ENCODE measurements at places on chromosomes 16 and 17.

DNA sequence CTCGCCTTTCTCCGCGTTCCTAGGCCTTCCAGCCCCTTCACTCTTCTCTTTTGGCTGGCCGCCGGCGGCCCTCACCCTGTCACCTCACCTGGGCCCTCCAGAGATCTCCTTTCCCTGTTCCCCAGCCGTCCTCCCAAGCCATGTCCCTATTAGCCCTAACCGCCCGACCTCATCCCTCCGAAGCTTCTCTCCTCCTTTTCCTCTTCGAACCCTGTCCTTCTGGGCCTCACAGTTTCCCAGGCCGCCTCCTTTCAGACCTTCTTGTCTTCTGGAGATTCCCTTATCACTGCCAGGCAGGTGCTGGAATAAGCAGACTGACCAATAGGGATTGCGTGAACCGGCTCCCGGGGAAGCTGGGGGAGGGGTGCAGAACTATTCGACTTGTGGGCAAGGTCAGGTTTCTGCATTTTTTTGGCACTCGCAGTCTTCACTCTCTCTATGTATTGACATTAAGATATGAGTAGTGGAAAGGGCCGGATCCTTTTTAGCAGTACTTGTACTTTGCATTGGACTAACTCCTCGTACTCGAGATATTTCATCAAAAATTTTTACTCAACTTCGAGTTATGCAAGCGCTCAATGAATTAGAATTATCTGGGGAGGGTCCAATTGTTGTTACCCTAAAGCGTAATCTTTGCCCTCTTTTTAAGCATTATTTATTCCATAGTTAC lies 690 bp downstream of the RHOT1 start:
- peak; percentile 30 for DNase-seq

GRCh38 chr16:81316176-81316496 lies 1.4 kb downstream of the GAN start:
- no peak for DNase-seq

DNA sequence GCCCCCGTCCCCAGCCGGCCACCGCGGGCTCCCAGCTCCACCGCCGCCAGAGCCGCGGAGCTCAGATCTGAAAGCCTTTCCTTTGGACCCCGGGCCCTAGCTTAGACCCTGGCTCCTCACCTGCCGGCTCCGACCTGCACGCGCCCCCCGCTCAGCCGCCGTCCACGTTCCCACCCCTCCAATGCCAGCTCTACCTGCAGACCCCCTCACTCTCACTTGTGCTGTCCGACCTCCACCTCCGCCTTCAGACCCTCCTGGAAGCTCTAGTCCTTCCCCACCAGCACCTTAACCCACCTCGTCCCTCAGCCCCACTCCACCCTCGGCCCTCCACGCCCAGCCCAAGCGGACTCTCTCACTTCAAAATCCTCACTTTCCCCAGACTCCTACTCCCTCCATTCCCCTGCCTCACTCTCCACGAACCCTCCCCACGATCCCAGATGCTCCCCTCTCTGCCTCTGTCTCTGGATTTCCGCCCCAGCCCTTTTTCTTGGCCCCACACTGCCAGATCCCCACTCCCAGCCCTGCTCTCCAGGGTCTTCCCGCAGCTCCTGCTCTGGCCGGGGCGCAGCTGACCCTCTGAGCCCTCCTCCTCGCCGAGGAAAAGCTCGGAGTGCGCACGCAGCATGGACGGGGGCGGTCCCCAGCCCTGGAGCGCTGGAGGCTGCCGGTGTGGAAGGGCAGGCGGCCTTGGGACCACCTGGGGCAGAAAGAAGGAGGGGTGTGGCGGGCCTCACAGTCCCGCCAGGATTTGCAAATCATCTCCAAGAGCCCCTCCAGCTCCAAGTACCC lies at the start of gene TMEM114:
Gene TMEM114, minus strand, starts transcription at position 612 of the 789 bp plus-strand sequence. CDS start 673 bp downstream, outside the sequence.
- no peak for DNase-seq

- DNase-seq, result no peak
Measured at GRCh38 chr17:13583996-13584700, 17.6 kb downstream of the HS3ST3A1 start.

DNA sequence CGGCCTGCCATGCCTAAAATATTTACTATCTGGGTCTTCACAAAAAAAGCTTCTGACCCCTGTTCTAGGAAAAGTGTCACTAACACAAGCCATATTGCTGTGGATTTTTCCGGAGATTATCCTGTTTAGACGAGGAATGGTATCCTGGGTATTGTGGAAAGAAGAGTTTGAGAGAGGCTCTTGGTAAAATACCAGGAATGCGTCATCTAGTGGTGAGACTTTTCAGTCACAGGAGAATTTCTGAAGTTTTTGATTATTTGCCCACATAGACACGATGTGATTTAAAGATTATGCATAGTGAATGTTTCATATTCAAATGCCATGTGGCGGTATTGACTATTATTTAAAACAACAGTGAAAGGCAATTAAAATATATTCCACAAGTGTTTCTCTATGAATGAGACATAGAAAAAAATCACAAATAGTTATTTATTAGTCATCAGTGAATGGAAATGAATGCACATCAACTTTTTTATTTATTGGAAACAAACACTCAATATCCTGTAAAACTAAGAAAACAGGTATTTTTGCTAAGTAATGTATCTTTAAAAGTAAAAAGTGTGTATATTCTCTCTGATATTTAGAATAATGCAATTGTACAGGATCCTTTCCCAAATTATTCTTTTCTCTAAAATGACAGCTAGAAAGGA lies 7.8 kb downstream of the KRT28 start:
- DNase-seq, result no peak

- no peak for DNase-seq
Measured at GRCh38 chr16:87918338-87918737, 18.0 kb downstream of the CA5A start.

GRCh38 chr16:997440-998051 lies 16.0 kb downstream of the SOX8 start:
- peak; percentile 35 for DNase-seq

- no peak for DNase-seq
Measured at GRCh38 chr16:27447301-27447700, 45.3 kb downstream of the IL21R start.

- DNase-seq, result no peak
Measured at GRCh38 chr16:50002190-50002589, 22.8 kb upstream of the CNEP1R1 start.

GRCh38 chr16:74608944-74609343 lies 2.0 kb upstream of the GLG1 start:
- no peak for DNase-seq

DNA sequence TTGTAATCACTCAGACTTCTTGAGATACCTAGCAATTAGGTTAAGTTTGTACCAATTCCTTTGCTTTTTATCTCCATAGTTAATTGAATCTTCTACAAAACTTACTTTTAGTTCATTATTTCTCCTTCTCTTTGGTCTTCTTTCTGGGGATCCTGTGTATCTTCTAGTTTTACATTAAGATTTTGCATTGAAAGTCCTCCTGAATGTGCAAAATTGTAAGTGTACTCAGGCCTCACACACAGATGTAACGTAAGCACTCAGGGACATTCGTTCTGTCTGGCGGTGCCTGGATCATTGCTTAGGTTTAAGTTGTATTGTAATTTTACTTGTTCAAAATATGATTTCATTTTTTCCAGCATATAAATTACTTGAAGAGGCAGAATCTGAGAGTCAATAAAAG lies 222.6 kb upstream of the CPHXL start:
- no peak for DNase-seq

GRCh38 chr17:17346428-17347233 lies 43.5 kb downstream of the NT5M start:
- no peak for DNase-seq

DNA sequence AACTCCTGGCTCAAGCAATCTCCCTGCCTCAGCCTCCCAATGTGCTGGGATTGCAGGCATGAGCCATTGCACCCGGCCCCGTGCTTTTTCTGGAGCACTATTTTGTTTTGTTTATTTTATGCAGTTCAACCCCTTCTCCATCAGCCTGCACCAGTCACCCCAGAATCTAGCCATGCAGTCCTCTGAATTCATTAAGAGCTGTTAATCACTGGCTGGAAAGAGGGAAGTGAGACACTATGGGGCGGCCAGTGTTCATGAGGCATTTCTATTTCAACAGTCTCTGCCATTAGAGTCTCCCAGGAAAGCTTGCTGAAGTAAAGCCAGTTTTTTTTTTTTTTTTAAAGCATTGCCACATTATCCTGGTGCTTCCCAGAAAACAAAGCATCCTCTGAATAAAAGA lies 1.7 kb downstream of the VWA3A start:
- no peak for DNase-seq

DNA sequence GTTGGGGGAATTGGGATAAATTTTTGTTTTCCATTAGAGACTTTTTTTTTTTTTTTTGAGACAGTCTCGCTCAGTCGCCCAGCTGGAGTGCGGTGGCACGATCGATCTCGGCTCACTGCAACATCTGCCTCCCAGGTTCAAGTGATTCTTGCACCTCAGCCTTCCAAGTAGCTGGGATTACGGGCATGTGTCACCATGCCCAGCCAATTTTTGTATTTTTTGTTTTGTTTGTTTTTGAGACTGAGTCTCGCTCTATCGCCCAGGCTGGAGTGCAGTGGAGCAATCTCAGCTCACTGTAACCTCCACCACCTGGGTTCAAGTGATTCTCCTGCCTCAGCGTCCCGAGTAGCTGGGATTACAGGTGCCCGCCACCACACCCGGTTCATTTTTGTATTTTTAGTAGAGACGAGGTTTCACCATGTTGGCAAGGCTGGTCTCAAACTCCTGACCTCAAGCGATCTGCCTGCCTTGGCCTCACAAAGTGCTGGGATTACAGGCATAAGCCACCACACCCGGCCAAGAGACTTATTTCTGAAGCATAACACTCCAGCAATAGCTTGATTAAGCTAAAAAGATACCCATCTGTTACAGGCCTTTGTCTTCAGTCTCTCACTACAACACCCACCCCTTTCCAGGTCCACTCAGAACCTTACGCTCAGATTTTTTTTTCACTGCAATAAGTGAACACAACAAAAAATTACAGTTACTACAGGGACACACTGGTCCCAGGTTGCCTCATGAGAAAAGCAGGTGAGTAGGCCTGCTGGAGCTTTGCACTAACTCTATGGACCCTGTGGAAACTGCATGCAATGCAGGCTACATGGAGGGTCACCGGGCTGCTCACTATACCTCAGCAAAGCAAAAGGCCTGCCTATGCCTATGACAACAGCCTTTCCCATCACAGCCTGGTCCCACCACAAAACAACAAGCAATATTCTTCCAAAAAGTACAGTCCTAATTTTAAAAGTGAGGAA lies 34.6 kb downstream of the KANSL1 start:
- peak; percentile 43 for DNase-seq

- DNase-seq, result no peak
Measured at GRCh38 chr16:77617996-77618395, 104.3 kb upstream of the NUDT7 start.

DNA sequence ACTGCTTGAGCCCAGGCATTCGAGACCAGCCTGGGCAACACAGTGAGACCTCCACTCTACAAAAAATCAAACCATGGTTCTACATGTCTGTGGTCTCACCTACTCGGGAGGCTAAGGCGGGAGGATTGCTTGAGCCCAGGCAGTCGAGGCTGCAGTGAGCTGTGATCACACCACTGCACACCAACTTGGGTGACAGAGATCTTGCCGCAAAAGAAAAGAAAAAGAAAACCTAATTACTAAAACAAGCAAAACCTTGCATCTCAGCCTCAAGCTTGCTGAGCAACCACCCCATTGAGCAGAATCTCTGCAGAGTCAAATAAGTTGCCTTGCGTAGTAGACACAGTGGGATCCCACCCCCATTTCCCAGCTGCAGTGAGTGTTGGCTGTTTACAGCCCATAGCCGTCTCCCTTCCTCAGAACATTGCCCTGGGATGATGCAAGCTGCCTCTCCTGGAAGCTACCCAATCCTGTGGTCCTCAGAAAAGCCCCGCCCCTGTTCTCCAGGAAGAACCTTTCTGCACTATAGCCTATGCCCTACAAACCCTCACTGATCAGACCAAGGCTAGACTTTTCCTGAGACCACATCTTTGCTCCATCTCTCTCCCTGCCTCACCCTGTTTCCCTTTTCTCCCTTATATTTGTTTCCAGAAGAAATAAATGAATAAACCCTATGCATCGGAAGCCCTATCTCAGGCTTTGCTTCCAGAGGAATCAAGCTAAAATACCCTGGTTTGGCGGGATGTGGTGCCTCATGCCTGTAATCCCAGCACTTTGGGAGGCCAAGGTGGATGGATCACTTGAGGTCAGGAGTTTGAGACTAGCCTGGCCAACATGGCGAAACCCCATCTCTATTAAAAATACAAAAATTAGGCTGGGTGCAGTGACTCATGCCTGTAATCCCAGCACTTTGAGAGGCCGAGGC lies 16.7 kb upstream of the ERN2 start:
- no peak for DNase-seq

DNA sequence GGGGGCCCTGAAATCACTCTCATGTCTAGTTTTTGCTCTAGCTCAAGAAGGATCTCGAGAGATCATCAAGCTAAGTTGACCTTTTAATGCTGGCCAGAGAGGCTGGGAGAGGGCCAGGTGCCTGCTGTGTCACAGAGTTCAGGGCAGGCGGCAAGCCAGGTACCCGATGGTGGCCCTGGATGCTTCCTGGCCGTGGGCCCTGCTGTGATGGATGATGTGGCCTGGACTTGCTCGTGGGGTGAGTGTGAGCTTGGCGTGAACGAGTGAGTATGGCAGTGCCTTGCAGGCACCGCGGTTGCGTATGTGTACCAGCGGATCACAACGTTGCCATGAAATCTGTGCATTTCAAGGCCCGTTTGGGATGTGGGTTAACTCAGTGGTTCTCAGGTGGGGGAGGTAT lies 7.4 kb downstream of the IRF8 start:
- DNase-seq, result no peak

GRCh38 chr17:60720763-60721531 lies 43.3 kb downstream of the BCAS3 start:
- DNase-seq, result peak; percentile 56

- DNase-seq, result no peak
Measured at GRCh38 chr17:59470624-59471297, 94.6 kb upstream of the DHX40 start.

DNA sequence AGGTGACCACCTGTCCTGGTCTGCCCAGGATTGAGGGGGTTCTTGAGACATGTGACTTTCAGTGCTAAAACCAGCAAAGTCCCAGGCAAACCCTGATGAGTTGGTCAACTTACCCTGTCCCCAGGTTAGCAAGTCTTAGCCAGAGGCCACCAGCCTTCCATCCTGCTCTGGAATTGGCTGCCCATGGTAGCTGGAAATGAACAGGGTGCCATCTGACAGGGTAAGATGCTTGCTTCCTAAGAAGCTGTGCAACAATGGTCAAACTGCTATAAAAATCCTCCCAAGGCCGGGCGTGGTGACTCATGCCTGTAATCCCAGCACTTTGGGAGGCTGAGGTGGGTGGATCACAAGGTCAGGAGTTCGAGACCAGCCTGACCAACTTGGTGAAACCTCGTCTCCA lies 22.8 kb upstream of the MTMR4 start:
- no peak for DNase-seq

DNA sequence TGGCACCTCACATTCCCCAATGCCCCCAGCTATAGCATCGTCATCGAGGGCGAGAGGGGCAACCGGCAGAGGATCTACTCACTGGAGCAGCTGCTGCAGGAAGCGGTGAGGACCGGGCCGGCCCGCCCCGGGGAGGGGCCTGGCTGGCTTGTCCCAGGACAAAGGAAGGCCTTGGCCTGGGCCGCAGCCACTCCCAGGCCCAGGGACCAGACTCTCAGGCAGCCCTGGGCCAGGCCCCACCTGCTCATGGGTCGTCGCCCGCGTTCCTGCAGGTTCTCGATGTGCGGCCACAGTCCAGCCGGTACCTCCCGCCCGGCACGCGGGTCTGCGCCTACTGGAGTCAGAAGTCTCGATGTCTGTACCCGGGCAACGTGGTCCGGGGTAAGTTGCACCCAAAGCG lies 53.4 kb downstream of the ACTG1 start:
- no peak for DNase-seq

- DNase-seq, result no peak
Measured at GRCh38 chr17:66805567-66805966, 29.4 kb upstream of the CACNG5 start.
